DMS53 (cell line): ENCODE measurements at places on chromosomes 2 and 18.

DNA sequence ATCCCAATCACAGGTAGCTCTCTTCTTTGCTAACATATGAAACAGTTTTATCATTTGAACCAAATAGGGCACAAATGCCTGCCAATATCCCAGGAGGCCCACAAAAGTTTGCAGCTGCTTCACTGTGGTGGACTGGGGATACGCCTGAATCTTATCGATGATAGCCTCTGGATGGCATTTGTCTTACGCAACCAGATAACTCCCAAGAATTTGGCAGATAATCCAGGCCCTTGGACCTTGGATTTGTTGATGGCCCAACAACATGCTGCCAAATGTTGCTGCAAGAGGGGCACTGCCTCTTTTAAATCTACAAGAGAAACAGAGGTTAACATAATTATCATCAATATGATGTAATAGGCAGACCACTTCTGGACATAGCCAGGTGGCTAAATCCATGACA, 587.1 kb upstream of the LRRTM4 start:
- DNase-seq, result no peak

DNA sequence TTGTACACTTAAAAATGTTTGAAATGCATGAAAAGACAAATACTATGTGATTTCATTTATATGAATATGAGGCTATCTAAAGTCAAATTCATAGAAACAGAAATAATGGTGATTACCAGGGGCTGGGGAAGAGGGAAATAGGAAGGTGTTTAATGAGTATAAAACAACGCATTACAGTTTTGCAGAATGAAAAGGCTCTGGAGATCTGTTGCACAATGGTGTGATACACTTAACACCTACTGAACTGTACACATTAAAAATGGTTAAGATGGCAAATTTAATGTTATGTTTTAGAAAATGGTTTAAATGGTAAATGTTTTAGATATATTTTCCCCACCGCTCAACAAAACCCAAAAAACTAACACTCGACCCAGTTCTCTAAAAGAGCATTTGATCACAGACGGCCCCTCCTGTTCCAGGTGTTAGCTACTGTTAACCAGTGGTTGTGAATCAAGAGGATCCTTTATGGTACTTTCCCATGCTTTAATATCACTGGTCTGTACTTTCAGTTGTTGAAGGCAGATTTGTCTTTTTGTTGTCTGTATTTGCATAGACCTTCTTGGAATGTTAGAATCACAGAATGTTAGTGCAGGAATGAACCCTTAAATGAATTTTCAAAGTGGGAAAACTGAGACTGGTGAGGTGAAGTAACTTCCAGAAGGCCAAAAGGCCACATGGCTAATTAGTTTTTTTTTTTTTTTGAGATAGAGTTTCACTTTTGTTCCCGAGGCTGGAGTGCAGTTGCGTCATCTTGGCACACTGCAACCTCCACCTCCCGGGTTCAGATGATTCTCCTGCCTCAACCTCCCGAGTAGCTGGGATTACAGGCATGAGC, 10.2 kb downstream of the RAB10 start:
- DNase-seq, result no peak

- DNase-seq, result no peak
Observed at GRCh38 chr2:187349326-187349944, 98.6 kb downstream of the CALCRL start.

DNA sequence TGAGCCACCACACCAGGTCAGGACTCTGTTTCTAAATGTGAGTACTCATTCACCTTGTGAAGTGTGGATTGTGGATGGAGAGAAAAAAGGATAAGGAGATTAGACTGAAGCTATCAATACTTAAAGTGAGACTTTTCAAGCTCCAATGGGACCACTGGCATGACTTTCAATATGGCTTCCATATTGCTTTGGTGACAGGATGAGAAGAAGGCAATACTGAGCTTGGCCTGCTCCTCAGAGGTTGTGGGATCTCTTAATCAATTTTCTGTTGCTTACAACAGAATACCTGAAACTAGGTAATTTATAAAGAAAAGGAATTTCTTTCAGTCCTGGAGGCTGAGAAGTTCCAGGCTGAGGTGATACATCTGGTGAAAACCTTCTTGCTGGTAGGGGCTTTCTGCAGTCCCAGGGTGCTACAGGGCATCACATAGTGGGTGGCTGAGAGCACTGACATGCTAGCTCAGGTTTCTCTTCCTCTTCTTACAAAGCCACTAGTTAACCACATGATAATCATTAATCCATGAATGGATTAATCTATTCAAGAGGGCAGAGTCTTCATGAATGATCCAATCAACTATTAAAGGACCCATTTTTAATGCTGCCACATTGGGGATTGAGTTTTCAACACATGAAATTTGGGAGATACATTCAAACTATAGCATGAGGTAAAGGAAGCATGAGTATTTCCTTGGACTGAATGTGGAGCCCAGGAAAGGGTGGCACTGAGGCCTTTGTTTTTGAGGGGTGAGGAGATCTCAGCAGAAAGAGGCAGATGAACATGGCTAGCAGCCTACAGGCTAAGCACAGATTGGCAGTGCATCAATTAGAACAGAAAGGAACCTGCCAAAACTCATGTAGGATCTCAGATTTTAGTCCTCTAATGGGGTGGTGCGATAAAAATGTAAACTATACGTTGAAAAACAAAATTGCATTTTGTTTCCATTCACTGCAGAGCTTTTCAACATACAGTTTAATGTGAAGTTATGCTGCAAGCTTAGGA, 274.5 kb downstream of the PIK3C3 start:
- DNase-seq, result no peak

- no peak for DNase-seq
Observed at GRCh38 chr2:191148791-191149190, 2.0 kb downstream of the STAT4 start.

GRCh38 chr2:189046320-189046719, 72.1 kb downstream of the COL3A1 start:
- DNase-seq, result no peak

DNA sequence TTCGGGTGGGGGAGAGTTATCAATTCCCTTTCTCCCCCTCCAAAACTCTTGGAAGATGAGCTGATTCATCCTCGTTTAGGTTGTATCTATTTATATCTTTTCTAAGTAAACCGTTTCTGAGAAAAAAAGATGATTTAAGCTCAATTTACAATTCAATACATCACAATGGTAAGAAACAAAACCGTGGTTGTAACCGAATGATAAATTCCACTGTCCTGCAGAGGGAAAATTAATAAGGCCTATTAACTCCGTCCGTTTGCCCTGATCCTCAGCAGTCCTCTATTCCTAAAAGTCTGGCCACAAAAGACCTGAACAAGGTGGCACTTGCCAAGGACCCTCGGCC, 286.2 kb downstream of the TCF4 start:
- DNase-seq, result no peak

DNA sequence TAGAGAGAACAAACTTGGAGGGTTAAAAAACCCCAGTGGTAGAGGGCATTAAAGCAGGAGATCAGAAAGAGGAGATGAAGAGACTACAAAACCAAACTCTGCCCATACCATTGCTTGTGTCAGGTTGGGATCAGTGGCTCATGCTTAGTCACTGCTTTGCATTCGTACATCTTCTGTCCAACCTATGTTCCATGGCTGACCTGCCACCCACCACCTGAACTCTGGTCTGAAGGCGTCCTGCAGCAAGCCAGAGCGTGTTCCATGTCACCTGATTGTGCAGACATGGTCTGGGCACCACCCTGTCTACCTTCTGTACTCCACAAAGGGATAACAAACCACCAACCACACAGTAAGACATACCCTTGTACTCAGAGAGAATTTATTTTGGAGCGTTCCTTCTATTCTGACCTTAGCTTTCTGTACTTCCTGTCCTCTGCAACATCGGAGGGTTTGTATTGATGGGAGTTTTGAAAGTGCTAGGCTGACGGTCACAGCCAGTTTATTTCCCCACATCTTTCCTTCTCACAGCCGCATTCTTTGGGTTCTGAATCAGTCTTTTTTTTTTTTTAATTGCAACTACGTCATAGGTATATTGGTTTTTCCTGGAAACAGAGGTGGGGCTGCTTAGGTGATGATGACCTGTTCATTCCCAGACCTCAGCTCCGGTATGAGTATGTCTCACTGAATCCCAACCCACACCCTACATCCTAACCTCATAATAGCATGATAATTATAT, 88.3 kb downstream of the SOWAHC start:
- DNase-seq, result no peak

DNA sequence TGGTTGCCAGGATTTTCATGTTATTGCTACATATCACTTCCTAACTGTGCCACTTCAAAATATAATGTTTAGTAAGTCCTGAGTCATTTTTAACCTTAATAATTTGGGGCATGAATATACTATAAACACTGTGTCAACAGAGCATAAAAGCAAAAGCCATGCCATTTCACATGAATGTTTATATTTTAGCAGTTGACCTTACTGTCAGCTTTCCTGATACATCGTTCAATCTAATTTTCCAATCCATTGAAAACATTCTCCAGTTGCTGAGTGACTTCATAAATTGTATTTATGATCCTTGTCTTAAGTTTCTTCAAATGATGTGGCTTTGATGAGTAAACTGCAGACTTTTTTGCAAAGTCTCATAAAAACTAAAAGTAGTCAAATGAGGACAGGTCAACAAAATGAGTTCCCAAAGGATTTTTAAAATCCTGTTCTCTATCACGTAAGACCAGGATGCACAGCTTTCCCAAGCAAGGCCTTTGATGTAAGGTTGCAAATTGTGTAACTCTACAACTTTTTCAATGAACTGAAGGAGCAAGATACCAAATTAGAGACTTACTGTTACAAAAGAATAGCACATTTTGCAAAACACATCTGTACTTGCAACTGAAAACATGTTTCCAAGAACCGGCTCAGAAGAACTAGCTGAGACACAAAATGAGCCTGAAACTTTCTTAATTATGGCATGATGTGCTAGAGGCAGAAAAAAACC, 117.7 kb downstream of the SATB2 start:
- no peak for DNase-seq

- peak; percentile 87 for DNase-seq
Observed at GRCh38 chr2:168552450-168552856, 96.4 kb downstream of the CERS6 start.

DNA sequence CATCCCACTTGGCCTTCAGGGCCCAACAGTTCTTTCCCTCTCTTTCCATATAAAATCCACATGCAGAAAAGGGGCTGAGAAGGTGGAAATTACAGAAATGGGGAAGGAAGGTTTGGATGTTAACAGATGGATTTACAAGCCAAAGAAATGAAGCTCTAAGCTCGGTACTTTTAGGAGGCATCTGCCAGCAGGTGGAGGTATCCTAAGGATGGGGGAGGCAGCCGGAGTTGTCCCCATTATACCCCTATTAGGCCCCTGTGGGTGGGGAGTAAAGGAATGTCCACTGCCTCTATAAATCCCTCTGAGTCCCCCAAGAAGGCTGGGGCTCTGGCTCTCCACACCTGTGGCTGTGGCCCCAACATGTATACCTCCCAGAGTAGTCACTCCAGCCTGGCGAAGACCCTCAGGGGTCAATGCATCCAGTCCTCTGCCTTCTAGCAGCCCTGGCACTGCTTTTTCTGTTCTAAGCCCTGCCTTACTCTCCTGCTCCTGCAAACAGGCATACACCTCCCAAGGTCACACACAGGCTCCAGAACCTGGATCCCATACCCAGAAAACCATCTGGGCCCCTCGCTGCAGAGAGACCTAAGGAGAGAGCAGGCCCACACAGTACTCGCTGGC, 1.2 kb downstream of the FBXO41 start:
- DNase-seq, result no peak

- no peak for DNase-seq
Observed at GRCh38 chr2:60552851-60553494, 481 bp downstream of the BCL11A start.

GRCh38 chr2:227054006-227054405, 110.0 kb downstream of the COL4A4 start:
- no peak for DNase-seq

DNA sequence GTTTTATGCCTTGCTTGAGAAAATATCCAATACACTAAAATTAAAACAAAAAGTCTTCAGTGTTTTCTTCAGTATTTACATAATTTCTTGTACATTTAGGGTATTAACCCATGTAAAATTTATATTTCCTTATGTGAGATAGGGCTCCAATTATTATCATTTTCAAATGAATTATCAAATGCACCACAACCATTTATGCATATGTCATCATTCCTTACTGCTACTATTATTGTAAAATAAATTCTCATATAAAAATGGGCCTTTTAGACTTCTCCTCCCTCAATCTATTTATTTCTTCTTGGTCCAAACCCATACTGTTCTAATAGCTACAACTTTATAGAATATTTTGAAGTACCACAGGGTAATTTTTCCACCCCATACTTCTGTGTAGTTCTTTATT, 175.3 kb upstream of the LYPD1 start:
- DNase-seq, result no peak

GRCh38 chr2:237051861-237052260, 33.8 kb upstream of the COPS8 start:
- no peak for DNase-seq

DNA sequence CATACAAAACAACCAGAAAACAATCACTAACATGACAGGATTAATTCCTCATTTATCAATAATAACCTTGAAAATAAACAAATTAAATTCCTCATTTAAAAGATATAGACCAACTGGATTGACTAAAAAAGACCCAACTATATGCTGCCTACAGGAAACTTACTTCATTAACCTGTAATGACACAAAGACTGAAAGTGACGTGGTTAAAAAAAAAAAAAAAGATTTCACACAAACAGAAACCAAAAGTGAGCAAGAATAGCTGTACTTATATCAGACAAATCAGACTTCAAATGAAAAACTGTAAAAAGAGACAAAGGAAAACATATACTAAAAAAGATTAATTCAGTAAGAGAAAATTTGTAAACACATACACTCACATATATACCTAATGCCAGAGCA, 201.2 kb downstream of the CCDC178 start:
- DNase-seq, result no peak

DNA sequence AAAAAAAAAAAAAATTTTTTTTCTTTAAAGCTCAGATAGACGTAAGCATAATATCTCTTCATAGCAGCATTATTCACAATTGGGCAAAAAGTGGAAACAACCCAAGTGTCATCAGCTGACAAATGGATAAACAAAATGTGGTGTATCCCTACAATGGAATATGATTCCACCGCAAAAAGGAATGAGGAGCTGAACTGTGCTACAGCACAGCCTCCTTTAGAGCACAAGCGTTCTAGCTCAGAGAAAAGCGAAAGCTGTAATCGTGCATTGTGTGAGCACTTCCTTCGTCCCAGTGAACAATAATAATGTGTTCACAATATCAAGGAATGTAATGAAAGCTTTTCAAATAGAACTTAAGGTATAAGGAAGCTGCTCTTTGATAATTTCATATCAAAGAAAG, 11.7 kb upstream of the CHMP1B start:
- DNase-seq, result no peak

GRCh38 chr2:62151306-62151638, 44.6 kb upstream of the B3GNT2 start:
- no peak for DNase-seq

- DNase-seq, result no peak
Observed at GRCh38 chr2:172050479-172051125, 34.7 kb upstream of the DLX1 start.
